ENCODE measurements at places on chromosomes 13 and 19. TPM values are rescaled to one million over a fixed set of nuclear protein-coding genes. Genes with fewer than 3 reads are reported as not detected.

DNA sequence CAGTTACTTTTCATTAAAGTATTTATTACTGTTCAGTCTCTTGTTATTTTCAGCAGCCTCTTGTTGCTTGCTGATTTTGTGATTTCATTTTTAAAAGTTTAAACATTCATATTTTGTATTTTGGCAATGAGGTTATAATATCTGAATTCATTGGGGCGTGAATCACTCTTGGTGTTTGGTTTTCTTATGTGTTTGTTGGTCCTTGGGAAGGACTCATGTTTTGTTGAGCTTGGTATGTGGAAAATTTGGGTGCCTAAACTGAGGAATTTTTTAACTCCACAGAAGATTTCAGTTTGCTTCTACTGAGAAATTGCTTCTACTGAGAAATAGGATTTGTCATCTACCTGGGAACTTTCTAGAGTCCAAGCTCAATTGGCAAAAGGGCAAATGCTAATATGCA is 38.2 kb downstream of the PDS5B start:
- no peak for DNase-seq

- no peak for DNase-seq
Observed at GRCh38 chr19:13637664-13638063, 126.7 kb upstream of the MRI1 start.

DNA sequence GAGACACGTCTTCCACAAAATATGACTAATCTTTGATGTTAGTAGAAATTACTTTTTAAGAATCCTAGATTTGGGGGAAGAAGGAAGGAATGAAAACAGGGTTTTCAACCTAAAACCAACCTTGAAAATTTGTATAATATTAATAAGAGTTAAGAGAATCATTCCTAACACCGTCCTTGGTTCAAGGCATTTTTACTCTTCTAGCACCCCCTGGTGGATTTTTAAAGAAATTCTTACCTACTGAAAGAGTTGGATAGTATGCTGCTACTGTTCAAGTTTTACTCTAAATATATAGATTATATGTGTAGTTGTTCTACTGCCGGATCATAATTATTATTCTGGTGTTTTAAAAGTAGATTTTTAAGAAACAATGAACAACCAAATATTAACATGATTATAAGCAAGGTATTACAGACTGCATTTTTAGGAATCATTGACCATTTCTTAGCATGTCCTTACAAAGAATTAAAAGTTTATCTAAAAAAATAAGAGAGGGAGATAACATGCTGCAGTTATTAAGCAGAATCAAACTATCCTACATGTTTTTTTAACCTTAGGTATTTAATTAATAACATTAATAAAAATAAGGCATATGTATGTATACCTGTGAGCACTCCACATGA is 7.4 kb upstream of the SLITRK6 start:
- DNase-seq, result peak; percentile 32

GRCh38 chr13:92896842-92897241 is 329.8 kb upstream of the GPC6 start:
- DNase-seq, result no peak

DNA sequence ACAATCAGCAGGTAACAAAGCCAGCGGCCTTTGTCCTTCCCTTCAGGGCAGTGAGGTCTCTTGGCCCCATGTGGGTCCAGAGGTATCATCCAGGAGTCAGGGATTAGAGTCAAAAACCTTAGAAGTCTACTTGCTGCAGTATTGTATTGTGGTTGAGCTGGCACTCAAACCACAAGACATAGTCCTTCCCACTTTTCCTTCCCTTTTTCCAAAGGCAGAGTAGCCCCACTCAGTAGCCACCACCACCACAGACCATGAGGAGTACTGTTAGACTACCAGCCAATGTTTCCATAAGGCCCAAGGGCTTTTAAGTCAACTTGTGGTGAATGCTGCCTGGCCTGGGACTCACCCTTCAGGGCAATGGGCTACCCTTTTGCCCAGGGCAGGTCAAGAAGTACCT is 27.1 kb upstream of the CCNA1 start:
- no peak for DNase-seq

Gene S1PR5
- 0.73 TPM for polyA plus RNA-seq

Data from right lung (tissue), 10 donors.